NCI-H1436 treated with DMSO at 0.1 percent for 48 hours (cell line): ENCODE measurements at places on chromosomes 13 and 19.

- no peak for DNase-seq
Measured at GRCh38 chr13:40064154-40065097, 409.0 kb downstream of the COG6 start.

DNA sequence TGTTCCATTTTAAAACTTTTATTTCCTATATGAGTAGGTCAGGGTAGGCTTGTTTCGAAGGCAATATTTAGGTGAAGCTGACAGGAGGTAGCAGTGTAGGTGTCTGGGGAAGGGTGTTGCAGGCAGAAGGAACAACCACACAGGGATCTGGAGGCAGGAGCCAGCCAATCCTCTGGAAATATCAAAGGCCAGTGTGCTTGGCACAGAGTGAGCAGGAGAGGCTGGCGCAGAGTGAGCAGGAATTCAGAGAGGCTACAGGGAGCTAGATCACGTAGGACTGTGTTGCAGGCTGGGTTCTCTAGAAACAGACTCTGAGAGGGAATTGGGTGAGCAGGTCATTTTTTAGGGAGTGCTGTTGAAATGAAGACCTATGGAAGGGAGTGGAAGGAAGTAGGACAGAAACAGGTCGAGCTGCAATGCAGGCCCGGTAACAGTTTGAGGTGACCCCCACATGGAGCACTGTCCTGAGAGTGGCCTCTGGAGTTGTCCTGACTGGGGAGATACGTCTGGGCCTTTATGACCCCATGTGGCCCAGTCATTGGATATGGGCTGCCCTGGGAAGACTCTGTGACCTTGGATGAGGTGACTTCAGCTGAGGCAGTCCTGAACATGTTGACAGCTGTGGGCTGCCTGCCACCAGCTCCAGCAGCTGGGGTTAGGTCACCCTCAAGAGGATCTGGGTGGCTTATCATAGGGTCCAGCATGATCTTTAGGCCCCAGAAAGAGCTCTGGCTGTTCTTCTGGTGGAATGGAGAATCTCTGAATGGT is 51.7 kb downstream of the ERCC5 start:
- no peak for DNase-seq

- DNase-seq: no peak
Measured at GRCh38 chr13:99726282-99726894, 225.1 kb downstream of the TM9SF2 start.

- no peak for DNase-seq
Measured at GRCh38 chr13:46759846-46760245, 37.1 kb downstream of the ESD start.

GRCh38 chr19:5355076-5355475 is 14.5 kb upstream of the PTPRS start:
- no peak for DNase-seq

GRCh38 chr13:24854311-24854710 is 90.3 kb downstream of the RNF17 start:
- DNase-seq: no peak

DNA sequence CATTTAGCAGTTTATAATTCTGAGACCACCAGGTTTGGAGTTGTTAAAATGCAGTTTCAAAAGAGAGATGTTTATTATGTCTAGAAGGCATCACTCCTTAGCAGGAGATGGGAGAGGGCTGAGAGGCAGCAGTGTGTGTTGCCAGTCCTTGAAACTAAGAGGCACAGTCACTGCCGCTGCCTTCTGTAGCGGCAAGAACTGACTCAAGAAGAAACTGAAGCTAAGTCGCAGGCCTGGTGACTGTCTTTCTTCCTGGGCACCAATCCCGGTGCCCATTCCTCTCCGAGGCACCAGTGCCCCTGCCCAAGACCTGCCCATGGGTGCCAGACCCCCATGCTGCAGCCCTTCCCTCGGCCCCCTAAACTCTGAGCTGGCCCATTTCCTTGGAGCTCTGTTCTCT is 20.1 kb downstream of the N4BP2L1 start:
- no peak for DNase-seq

- DNase-seq: no peak
Measured at GRCh38 chr19:51531349-51532315, at the start of gene SIGLEC6. Gene SIGLEC6, minus strand, starts transcription at chr19:51531670. Its CDS starts 22 bp downstream, at chr19:51531648.

DNA sequence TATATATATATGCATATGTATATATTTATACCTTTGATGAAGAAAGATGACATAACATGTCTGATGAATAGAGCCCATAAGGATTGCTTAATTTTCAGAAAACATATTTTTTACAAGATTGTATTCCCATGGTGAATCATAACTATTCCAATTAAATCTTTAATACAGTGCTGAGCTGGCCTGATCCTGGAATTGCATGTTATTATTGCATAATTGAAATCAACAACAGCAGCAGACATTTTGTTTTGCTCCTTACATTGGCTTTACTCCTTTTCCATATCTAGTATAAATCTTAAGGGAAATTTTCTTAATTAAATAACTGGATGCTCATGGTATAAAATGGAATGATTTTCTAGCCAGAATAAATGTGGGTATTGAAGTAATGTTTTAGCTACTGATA is 22.0 kb downstream of the POSTN start:
- DNase-seq: no peak

DNA sequence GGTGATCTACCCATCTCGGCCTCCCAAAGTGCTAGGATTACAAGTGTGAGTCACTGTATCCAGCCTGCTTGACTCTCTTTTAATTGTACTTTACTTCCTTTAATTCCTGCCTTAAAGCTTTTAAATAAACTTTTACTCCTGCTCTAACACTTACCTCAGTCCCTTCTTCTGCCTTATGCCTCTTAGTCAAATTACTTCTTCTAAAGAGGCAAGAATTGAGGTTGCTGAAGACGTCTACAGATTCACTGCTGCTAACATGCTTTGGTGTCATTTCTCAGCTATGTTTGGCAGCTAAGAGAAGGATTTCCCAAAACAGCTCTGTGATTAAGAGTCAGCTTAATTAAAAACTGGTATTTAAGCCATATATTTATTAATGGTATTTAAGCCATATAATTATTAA is 32.9 kb upstream of the CD177 start:
- DNase-seq: no peak

DNA sequence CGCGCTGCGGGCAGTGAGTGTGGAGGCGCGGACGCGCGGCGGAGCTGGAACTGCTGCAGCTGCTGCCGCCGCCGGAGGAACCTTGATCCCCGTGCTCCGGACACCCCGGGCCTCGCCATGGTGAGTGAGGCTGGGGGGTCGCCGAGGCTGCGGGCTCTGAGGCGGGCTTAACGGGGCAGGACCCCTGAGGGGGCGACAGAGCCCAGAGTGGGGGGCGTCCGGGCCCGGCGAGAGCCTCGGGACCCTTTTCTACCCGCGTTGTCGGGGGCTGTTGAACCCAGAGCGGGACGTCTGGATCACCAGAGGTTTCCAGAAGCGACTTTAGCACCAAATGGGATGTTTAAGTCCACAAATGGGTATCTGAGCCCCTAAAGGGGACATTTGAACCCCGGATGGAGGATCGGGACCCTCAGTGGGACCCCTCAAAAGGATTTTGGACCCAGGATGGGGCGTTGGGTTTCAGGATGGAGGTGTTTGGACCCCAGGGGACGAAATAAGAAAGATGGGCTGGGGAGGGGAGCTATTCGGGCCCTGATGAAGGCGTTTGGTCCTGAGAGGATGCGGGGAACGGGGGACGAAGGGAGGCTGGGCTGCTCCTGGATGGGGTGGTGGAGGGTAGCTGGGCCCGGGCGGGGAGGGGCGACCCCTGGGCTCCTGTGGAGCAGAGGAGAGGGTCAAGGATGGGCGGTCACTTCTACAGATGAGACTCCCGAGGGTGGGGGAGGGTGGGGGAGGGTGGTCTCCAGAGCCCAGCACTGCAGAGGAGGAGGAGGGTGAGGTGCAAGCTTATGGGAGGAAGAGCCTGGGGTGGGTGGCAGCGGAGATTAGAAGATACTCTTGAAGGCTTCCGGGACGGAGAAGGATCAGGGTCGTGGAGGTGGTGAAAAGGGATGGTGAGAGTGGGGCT is at the start of gene CALM3:
Gene CALM3 (plus strand): TSS at position 13 of the 907 bp plus-strand sequence. CDS start 105 bp downstream, at position 118.
- DNase-seq: no peak

- no peak for DNase-seq
Measured at GRCh38 chr19:51256155-51256625, 5.3 kb downstream of the SIGLECL1 start.

- no peak for DNase-seq
Measured at GRCh38 chr13:49649963-49650312, 21.6 kb downstream of the ARL11 start.

GRCh38 chr19:38648769-38649304 is 1.4 kb downstream of the ACTN4 start:
- DNase-seq: no peak

- no peak for DNase-seq
Measured at GRCh38 chr19:58020129-58020528, 13.7 kb upstream of the ZSCAN1 start.

DNA sequence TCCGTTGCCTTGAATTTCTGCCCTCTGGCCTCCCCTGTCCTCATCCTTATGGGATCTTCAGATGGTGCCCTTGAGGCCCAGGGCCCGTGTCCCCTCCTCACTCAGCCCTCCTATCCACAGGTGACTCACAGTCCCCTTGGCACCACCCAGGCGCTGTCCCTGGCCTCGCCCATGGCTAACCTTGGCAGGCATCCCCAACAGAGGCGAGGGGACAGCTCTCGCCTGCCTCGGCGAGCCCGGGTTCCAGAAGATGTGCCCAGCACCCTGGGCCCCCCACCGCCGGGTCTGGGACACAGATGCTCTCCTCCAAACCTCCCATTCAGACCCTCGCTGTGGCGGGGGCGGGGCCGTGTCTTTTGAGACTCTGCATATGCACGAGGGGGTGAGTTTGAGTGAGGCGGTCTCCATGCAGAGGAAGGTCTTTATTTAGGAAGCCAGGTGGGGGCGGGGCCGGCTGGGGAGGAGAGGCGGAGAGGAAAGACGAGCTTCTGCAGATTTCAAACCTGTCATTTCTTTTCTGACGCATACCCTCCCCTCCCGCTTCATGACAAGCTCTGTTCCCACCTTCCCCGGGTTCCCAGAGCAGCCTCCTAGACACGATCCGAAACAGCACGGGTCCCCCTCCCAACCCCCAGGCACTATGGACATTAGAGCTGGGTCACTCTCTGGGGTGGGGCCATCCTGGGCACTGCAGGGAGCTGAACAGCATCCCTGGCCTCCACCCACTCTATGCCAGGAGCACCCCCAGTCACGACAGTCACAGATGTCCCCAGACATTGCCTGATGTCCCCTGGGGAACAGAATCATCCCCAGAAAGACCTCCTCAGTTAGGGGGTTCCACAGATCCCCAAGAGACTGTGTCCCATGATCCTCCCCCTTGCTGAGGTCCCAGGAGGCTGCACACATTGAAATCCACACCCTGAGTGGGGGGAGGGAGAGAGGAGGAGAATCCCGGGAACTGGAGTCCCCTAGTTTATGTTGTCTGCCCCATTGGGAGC is 48.5 kb downstream of the GNG7 start:
- no peak for DNase-seq

- DNase-seq: no peak
Measured at GRCh38 chr13:28613562-28613961, 45.4 kb upstream of the POMP start.

GRCh38 chr13:59901191-59901590 is 262.5 kb downstream of the DIAPH3 start:
- no peak for DNase-seq

DNA sequence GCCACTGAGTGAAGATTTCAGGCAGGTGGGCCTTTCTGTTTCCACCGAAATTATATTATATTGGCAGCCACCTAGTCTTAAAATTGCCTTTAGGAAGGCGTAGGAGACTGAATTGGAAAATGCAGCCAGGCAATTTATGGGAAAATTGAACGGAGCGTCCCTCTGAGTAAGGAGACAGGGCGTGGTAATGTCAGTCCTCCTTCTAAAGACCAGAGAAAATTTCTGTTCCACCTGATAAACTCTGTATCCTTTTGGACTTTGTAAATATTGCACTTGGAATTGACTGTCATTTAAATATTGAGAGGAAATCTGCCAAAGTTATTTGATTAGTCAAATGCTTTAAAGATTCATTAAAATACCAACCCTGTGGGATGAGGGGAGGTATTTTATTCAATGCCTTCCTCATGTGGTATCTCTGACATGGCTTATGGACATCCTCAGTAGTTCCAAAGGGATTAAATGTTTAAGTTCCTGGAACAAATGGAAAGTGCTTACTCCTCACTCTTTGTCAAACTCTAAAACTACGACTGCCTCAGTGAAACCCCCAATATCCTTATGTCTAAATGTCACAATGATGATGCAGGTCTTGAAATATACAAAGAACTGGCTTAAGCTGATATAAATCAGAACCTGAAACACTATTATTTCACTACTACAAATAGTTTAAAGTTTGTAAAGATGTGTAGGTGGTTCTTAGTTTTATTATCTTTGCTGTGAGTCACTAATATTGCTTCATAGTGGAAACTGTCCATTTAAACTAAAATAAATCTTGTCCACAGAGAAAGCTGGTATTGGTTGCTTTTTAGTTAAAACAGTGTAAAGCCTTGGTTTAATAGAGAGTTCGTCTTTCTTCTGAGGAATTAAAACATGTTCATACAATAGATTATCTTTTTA is 203.2 kb downstream of the FGF14 start:
- DNase-seq: no peak

DNA sequence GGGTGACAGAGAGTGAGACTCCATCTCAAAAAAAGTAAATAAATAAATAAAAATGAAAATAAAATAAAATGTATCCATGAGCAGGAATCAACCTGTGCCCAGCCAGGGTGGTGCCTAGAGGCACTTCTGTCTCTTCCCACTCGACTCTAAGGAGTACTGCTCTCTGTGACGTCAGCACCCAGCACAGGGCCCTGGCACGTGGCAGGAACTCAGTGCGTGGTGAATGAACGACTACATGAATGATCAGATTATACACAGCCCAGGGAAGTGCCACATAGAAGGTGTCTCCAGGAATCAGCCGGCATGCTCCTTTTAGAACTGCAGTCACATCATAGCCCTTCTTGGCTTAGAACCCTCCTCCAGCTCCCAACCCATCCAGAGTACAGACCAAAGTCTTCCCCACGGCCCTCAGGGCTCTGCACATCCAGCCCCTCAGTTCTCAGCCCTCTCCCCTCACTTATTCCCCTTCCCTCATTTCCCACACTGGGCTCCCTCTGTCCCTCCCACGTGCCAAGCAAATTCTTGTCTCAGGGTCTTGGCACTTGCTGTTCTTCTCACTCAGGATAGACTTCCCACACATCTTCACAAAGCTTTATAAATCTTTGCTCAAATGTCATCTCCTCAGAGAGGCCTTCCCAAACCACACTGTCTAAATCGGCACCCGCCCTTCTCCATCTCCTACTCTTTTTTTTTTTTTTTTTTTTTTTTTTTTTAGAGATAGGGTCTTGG is 4.2 kb downstream of the CLIP3 start:
- no peak for DNase-seq

DNA sequence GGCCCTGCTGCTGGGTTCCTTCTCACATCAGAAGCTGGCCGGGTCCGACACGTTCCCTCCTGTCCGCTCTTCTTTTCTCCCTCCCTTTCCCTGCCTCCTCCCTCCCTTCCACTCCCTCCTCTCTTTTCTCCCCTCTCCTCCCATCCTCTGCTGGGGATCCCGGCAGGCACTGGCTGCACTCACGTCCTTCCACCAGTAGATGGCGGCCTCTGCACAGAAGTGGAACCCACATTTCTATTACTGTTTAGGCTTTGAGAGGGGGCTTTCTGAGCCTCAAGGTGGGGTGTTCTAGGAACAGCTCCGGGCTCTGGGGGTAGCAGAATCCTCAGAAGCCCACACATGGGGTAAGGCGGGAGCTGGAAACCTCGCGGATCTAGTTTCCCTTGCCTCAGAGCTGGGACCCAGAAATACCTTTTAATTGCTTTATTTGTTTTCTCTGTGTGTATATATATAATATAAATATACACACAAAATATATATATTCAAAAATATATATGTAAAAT is 294.2 kb downstream of the ZNF536 start:
- DNase-seq: no peak

- DNase-seq: no peak
Measured at GRCh38 chr13:102042746-102043145, 359.1 kb downstream of the FGF14 start.
